ENCODE measurements at places on chromosomes 3 and 15.

- no peak for DNase-seq
Observed at GRCh38 chr3:26081166-26081565, 291.3 kb downstream of the OXSM start.

- DNase-seq = no peak
Observed at GRCh38 chr3:33061782-33062181, 35.2 kb downstream of the GLB1 start.

DNA sequence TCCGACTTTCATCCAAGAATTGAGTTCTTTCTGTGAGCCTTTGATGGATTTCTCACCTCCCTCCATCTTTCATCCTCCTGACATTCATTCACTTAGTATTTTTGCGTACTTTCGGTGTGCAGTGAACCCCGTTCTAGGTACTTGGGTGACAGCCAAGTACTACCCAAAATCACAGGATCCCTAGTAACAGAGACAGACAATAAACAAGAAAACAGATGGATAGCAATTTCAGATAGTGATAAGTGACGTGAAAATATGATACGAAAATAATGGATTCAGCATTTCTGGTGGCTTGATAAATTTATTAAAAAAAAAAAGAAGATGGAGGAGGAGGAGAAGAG, 264 bp upstream of the CMTM6 start:
- DNase-seq = no peak

DNA sequence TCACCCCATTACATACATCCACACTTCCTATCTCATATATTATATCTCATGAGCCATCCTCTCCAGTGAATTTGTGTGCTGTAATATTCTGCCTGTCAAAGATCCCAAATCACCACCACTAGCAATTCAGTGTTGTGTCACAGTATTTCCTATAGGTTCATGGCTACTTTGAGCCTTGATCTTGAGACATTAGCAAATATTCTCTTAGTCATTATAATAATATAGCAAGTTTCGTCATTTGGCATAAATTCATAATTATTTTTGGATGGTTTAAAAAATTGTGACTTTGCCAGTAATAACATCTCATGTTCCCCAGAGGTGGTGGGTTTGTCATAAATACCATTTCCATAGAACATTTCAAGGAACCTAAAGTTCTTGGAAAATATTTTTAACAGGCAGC, 47.7 kb downstream of the CMSS1 start:
- no peak for DNase-seq

DNA sequence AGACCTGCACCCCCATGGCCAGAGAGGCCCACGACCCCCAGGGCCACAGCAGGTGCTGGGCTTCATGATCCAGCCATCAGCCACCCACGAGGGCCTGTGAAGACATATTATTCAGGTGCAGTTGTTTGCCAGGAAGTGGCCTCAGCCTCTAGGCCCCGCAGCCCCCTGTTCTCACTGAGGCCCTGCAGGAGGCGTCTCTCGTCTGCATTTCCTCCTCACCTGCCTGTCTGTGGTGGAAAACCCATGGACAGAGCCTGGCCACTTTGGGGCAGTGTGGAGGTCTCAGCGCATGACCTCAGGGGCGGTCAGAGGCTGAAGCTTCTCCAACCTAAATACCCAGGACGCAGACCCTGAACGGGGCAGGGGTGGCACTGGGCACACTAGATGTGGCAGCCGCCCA, 18.6 kb downstream of the UROC1 start:
- DNase-seq = no peak

DNA sequence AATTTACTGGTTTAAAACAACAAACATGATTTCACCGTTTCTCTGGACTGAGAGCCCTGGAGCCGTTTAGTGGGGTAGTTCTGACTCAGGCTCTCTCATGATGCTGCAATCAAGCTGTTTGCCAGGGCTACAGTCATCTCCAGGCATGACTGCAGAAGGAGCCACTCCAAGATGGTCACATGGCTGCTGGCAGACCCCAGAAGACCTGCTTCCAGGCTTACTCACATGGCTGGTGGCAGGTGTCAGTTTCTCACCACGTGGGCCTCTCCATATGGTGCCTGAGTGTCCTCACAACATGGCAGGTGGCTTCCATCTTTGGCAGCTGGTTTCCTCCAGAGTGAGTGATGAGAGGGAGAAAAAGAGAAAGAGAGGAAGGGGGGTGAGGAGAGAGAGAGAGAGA, 378.3 kb upstream of the RGMA start:
- DNase-seq = no peak

- DNase-seq = no peak
Observed at GRCh38 chr3:48607519-48607918, 1.9 kb downstream of the UQCRC1 start.

DNA sequence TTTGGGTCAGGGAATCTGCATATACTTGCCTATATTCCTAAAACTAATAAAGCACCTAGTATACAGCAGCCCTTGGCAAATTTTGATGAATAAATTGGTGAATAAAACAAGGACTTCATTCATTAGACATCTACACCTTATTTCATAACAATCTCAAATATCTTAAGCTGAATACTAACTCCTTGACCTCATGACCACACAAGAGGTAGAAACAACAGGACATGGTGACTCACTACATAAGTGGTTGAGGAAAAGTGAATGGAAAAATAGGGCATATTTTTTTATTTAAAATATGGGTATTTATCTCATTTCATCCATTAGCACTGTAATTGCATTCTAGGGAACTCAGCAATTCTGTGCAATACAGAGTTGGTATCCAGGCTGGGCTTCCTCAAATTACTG, 7.8 kb upstream of the STAC start:
- no peak for DNase-seq
